ENCODE measurements at places on chromosomes 4 and X. TPM values are rescaled to one million over a fixed set of nuclear protein-coding genes. Genes with fewer than 3 reads are reported as not detected.
A peak's percentile ranks its signal among the peaks of the same experiment; 100 is the strongest.

Gene PIM2
- total RNA-seq = 2.3 TPM

Gene ODAPH
- total RNA-seq = not detected

Gene PF4V1
- total RNA-seq = not detected

Gene HAND2
- under 0.01 TPM for total RNA-seq

Gene KDR
- total RNA-seq = 0.26 TPM

Gene CSN1S1
- total RNA-seq = not detected

GRCh38 chr4:23279377-23279986, 586.7 kb downstream of the GBA3 start:
- peak; percentile 33 for DNase-seq

- no peak for DNase-seq
Measured at GRCh38 chrX:148024425-148025148, 43.5 kb downstream of the FMR1NB start.

GRCh38 chr4:99875071-99875470, 19.2 kb downstream of the LAMTOR3 start:
- no peak for DNase-seq

DNA sequence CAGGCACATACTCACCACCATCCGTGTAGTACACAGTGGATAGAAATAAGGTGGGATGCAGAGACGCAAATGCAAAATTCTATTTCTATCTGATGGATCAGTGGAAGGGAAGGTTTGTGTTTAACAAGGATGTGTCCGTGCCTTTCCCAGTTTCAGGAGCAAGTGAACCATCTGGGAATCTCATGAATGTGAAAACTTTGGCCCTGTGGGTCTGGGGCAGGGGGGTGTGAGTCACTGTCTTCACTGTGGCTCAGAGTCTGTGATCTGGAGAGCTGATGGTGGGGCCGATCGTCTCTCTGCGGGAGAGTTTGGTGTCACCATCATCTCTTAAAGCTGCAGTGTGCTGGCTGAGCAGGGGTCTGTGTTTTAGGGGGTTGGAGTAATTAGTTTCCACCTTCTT, 179.3 kb upstream of the STS start:
- no peak for DNase-seq

- peak; percentile 62 for DNase-seq
Measured at GRCh38 chr4:74447636-74448233, 2.8 kb downstream of the AREG start.

- DNase-seq = peak; percentile 0
Measured at GRCh38 chr4:118076958-118077766, 42.9 kb downstream of the NDST3 start.

- DNase-seq = peak; percentile 55
Measured at GRCh38 chrX:37347420-37347819, 1.7 kb upstream of the PRRG1 start.

GRCh38 chr4:79684516-79684915, 276.5 kb upstream of the GK2 start:
- no peak for DNase-seq

DNA sequence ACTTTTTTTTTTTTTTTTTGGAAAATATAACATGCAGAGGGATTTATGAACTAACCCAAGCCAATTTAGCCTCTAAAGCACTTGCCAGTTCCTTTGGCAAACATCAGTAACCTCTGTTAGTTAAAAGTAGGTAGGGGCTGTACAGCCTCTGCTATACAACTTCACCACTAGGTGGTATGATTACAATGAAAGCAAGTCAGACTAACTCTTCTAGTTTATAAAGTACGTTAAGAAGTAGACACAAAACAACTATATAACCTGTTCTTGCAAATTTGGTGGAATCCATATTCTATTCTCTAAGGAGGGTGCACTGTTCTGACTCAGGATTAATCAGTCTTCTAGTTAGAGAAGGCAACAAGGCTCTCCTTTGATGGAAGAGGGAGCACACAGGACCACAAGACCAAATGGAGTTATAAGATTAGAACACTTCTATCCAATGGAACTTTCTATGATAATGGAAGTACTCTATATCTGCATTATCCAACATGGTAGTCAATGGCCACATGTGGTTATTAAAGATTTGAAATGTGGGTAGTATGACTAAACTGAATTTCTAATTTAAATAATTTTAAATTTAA, 12.8 kb downstream of the AIMP1 start:
- peak; percentile 60 for DNase-seq

GRCh38 chrX:138765051-138765450, 53.5 kb upstream of the FGF13 start:
- DNase-seq = peak; percentile 83

DNA sequence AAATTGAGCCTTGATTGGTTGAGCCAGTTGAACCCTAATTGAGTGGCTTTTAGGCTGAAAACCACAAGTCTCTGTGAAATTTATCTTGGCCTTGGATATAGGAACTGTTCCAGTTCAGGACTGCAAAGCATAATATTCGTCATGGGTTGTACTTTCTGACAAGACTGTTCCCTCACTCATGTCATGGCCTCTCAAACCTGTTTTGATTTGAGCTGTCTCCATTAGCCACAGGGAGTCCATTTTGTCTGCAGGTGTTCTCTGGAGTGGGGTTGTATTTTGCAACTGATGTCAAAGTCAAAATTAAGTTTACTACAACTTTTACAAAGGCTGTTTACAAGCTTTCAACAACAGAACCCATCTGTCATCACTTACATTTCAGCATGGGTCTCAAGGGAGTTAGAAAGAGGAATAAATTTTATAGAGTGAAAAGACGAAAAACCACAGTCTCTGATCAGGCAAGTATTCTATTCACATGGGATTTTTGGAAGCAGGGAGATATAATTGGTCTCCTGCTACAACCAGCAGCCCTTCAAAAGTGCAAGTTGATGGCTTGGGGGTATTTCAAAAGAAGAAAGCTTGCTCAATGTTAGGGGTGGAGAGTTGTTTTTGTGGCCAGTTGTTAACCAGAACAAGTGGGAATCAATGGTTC, 1716.3 kb downstream of the C4orf33 start:
- DNase-seq = peak; percentile 0

DNA sequence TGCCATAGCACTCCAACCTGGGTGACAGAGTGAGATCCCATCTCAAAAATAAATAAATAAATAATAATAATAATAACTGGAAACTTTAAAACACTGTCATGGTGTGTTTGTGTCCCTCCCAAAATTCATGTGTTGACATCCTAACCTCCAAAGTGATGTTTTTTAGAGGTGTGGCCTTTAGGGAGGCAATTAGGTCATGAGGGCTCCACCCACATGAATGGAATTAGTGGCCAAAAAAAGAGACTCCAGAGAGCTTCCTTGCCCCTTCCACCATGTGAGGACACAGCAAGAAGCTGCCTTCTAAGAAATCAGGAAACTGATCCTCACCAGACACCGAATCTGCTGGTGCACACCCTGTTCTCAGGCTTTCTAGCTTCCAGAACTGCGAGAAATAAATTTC, 23.8 kb upstream of the RAPGEF2 start:
- no peak for DNase-seq

DNA sequence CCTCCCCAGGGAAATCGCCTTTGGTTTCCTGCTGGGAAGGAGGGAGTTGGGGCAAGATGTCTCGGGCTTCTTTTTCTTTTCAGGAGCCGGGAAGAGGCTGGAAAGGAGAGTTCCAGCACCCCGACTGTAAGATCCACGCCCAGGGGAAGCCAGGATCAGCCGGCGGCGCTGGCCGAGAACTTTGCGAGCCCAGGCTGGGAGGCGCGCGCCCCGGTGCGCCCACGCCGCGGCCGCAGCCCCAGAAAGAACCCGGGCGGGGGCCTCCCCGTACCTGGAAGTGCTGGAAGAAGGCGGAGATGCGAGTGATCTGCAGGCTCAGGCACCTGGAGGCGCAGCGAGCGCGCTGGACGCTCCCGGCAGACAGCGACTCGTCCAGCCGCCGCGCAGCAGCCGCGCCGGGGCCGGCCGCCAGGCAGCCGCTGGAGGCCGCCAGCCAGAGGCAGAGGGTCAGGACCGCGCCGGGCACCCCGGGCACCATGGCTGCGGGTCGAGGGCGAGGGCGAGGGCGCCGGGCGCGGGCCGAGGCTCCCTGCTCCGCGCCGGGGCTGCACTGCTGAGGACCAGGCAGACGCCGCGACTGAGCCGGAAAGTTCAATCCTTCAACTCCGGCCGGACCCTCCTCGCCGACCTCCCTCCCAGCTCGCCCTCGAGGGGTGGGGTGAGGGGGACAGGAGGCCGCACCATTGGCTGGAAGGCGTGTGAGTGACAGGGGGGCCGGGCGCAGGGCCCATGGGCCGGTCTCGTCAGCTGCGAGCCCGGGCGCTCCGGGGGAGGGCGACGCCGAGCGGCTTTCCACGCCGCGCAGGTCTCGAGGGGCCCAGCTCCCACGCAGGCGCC, at the start of gene ANOS1:
Gene ANOS1 (minus strand): TSS at position 579 of the 837 bp plus-strand sequence. CDS start 101 bp downstream, at position 478.
- peak; percentile 67 for DNase-seq

- DNase-seq = no peak
Measured at GRCh38 chrX:48834383-48834709, 1.1 kb downstream of the PCSK1N start.

GRCh38 chr4:148893095-148893494, 450.9 kb upstream of the NR3C2 start:
- DNase-seq = no peak

DNA sequence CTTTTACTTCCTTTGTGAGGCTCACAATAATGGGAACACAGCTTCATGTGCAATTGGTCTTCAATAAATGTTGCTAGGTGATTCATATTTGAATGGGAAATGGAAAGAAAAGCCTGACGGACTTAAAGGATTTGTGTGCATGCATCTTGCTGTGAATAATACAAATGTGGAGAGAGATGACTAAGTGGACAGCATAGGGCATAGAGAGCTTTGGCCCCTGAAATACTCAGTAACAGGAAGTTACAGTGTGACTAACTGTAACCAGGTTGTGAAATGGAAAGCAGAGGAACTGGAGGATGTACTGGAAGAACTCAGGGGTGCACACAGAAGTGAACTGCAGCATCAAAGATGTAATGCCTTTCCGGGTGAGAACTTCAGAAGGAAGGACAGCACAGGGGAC, 206.7 kb downstream of the MGST2 start:
- peak; percentile 89 for DNase-seq

- DNase-seq = no peak
Measured at GRCh38 chrX:1164322-1165288, 47.8 kb downstream of the CRLF2 start.

- DNase-seq = no peak
Measured at GRCh38 chrX:38890963-38891362, 89.7 kb downstream of the MID1IP1 start.

DNA sequence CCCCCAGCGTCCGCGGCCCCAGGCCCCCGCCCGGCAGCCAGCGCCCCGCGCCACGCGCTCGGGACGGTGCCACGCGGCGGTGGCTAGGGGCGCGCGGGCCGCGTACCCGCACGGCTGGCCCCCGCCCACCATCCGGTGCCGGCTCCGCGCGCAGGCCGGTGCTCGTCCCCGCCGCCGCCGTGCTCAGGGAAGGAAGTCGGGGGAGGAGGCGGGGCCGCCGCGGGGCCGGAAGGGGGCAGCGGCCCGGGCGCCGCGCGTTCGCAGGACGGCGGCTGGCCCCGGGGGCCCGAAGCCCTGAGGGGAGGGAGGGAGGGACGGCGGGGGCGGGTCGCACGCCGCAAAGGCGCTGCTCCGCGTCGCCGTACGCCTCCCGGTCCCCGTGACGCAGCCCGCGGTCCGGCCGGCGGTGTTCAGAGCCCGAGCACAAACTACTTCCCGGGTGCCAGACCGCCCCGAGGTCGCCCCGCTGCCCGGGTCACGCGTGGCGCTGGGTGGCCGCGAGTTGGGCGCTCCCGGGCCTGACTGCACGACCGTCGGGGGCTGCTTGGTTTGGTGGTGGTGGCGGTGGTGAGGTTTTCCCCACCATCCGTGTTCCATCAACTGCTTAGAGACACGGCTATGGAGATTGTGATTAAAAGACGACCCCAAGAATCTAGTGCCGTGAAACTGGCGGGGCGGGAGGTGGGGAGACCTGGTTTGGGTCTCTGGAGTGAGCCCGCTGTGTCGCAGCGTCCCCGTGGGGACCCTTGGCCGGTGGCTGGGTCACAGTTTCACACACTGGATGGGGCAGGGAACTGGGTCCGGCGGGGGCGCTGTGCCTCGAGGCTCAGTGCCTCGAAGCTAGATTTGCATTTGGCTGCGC, at the start of gene DCTD:
Gene DCTD (minus strand): TSS at position 205 of the 862 bp plus-strand sequence. CDS start 1,818 bp downstream, outside the sequence.
- peak; percentile 75 for DNase-seq

DNA sequence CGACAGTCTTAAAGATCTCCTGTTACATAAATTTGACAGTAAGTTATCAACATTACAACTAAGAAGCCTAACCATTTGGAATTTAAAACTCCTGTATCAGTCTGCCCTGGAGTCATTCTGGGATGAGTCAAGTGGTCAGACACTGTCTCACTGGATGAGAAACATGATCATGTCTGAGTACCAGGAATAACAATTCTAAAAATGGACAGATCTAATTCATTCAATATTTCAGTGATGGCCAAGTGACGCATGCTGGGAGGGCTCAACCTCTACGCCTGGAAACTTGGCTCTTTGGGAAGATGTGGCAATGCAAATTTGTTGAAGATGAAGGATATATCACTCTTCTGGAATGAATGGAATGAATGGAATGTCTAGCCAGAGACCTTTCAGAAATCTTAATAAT, 1427.2 kb downstream of the STIM2 start:
- DNase-seq = peak; percentile 83

DNA sequence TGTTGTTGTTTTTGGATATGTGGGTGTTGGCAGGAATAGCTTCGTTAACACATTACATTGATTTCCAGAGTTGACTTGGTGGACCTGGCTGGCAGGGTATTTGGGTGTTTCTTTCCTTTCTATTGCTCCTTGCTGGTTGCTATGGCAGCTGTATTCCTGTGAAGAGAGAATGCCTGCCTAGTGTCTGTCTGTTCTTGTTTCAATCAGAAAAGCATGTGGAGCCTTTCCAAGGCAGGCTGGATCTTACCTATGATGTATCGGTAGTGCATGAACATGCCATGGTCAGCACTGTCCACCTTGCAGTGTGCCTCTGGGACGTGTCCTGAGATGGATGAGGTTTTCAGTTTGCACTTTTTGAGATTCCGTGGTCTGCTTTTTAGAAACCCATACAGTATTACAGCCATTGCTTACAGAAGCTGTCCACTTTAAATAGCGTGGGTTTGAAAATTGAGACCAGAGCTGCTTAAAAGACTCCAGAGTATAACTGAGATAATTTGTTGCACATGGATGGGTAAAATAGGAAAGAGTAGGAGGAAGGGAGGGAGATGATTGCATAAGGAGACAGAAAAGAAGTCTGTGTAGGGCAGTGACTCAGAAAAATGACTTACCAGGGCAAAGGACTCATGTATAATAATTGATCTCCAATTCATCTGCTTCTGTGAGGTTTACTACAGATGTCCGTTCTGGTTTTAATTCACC, 20.0 kb upstream of the AADAT start:
- DNase-seq = peak; percentile 51

DNA sequence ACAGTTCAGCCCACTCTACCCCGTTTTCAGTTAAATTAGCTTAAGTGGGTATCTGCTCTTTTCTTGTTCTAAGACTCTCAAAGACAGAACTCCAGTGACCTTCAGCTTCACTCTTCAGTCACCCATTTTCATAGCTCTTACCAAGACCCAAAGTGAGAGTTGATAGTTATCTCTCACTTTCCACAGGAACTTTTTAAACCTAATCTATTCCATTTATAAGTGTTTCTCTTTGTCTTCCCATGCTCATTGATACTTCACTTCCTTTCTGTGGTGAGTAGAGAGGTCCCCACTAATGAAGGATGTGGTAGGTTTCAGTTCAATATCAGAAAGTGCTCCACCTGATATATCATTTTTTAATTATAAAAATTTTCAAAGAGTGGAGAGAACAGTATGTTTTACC, 33.4 kb downstream of the COX18 start:
- DNase-seq = no peak

All from fibroblast of lung (primary cell).